Stimulated activated CD4-positive, alpha-beta T cell treated with anti-CD3 and anti-CD28 coated beads, Interleukin-12 subunit alpha, Interleukin-12 subunit beta, amount 100 ng/mL, for 4 hours (primary cell): ENCODE measurements at places on chromosomes 1 and 21.

DNA sequence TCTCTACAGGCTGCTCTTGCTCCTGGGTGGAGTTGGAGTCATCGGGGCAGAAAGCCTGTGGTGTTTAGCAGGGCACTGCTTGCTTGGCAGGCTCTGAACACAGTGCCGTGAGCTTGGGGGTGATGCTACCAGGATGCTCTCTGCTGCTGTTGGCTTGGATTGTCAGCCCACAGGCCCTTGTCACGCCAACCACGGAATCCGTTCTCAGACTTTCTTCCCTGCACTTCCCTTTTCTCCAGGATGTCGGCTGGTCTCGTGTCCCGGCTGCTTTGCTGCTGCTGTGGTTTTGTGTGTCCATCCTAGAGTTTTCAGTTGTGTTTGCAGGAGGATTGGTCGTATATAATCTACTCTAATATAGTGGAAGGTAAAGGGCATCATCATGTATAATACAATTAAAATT is 44.4 kb upstream of the TTC34 start:
- DNase-seq: no peak

DNA sequence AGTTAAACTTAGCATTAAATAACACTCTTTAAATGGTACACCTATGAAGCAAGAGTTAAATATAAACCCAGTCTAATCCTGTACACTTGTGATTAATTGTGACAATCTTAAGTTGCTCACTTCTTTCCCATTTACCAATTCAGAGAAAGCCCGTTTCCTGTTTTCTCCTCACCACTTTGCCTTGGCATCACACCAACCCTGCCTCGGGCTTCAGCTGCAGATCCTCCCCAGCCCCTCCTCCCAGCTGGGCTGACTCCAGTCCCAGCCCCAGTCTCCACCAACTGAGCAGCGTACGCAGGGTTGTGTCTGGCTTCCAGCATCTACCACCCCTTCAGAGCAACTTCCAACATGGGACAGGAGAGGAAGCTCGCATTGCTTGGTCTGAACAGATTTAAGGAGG is 4.1 kb downstream of the PYCR2 start:
- no peak for DNase-seq

GRCh38 chr21:31855180-31855579 is 17.6 kb upstream of the HUNK start:
- DNase-seq: no peak

DNA sequence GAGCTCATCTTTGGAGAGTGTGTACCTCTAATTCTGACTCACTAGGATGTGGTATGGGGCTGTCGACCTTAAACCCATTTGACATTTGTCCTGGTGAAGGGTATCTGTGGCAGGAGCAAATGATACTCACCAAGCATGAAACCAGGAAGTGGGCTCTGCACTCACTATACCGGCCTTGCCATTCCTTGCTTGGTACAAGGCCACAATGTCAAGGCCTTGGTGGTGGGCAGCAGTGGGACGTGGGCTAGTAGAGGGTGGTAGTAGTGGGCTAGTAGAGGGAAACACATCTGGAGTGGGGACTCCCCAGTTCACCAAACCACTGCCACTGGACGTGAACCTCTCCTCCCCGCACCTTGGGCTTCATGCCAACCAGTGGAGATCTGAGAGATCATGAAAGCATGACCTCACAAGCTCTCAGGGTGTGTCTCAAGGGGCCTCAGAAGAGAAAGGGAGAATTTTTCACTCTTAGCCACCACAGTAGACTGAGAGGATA is 11.5 kb downstream of the TNFSF4 start:
- no peak for DNase-seq

GRCh38 chr1:31702836-31703404 is 897 bp downstream of the COL16A1 start:
- DNase-seq: no peak

DNA sequence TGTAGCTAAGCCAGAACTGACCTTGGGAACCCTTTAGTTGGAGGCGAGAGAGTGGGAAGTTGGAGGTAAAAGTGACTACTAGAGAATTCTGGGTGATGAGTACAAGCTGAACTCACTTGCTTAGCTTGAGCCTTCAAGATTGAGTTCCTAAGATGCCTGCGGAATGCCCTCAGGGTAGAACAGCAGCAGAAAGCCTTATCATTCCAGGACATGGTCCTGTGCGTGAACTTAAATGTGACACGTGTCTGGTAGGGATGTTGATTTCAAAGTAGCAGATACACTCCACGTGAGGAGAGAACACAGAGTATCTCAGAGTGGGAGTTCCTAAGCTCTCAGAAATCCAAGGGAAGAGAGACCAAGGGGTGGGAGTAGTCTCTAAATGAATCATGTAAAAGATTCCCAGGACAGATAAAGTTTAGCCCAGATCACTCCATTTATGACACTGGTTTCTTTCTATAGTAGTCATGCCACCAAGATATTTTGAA is 60.1 kb downstream of the KCNK1 start:
- DNase-seq: no peak

- no peak for DNase-seq
Measured at GRCh38 chr1:229075217-229075616, 195.7 kb upstream of the RAB4A start.

GRCh38 chr1:173410794-173411236 is 66.3 kb upstream of the PRDX6 start:
- no peak for DNase-seq

GRCh38 chr1:153613406-153613805 is 469 bp upstream of the S100A16 start:
- no peak for DNase-seq

GRCh38 chr1:64484651-64485050 is 14.7 kb downstream of the CACHD1 start:
- no peak for DNase-seq

DNA sequence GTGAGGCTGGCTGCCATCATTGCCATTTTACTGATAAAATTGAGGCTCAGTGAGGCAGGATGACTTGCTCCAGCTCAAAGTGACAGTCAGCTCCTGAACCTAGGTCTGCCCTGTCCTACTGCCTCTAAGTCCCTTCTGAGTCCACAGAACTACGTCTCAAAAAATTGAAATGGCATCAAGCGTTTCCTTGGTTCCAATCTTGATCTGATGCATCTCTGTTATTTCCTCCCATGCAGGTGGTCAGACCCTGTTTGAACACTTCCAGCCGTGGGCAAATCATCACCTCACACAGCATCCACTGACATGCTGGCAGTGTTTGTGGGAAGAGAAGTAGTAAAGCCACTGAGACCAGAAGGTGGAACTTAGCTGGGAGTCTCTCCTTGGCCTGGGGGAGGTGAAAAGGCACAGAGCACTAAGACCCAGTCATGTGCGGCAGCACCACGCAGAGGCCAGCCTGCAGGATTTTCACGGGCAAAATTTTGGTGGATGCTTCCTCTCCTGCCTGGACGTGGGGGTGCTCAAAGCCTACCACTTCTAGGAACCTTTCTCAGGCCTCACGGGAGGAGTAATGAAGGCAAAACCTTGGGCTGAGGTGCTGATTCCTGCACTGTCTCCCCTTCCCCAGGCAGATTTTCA is 7.8 kb upstream of the CPLANE2 start:
- DNase-seq: no peak

DNA sequence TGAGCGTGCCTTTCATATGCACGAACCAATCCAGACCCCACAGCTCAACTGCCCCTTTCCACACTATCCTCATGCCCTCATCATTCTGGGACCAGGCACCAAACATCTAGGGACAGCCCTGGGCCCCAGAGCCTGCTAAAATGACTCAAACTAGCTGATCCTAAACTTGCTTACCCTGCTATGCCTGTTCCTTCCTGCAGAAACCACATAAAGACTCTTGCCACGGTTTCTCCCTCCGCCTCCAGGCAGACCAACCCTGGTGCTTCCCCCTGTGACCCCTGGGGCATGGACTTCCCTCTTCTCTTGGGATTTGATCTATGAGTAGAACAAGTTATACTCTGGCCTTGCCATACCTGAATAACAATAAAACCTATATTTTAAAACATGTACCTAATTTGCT is 138.0 kb upstream of the CD34 start:
- DNase-seq: no peak

GRCh38 chr1:87299661-87300060 is 29.0 kb upstream of the LMO4 start:
- no peak for DNase-seq

- DNase-seq: no peak
Measured at GRCh38 chr1:109793089-109793485, 29.4 kb upstream of the EPS8L3 start.

- no peak for DNase-seq
Measured at GRCh38 chr1:24457866-24458265, 42.3 kb downstream of the NIPAL3 start.

DNA sequence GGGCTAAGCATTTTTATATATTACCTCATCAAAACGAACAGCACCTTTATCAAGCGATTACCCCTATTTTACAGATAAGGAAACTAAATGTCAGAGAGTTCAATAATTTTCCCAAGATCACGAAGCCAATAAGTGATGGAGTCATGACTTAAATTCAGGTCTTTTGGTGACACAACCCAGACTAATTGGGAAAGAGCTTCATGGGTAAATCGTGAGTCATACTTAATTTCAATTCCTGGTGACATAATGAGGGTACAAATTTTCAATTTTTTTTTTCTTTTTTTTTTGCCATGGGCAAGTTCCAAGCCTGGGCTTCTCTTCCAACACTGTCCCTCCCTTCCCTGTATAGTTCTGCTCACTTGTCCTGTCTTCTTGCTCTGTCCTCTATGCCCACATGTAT is 30.1 kb upstream of the IL10 start:
- no peak for DNase-seq

GRCh38 chr1:68232289-68233148 is at the start of gene WLS:
Gene WLS, minus strand, starts transcription at chr1:68232523. Its CDS starts 224 bp downstream, at chr1:68232299.
- DNase-seq: no peak

- no peak for DNase-seq
Measured at GRCh38 chr1:189637041-189637440, 840.6 kb downstream of the BRINP3 start.

- DNase-seq: no peak
Measured at GRCh38 chr1:15799928-15800835, 7.3 kb downstream of the UQCRHL start.

- no peak for DNase-seq
Measured at GRCh38 chr1:201903135-201903534, 14.4 kb downstream of the SHISA4 start.

DNA sequence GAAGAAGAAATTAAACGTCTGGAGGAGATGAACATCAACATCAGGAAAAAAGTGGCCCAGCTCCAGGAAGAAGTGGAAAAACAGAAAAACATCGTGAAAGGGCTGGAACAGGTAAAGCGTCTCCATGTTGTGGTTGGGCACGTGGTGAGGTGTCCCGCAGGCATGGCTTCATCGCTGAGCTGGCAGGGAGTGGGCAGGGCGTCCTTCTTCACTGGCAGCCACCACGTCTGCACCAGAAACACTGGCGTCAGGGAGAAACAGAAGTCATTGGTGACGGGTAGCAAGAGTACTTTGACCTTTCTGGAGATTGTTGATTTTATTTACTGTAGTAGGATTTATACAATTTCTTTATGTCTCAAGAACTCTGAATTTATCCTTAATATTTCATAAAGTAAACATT is 59.0 kb upstream of the DIP2A start:
- DNase-seq: no peak

GRCh38 chr1:211377539-211378450 is 51.2 kb downstream of the TRAF5 start:
- no peak for DNase-seq

DNA sequence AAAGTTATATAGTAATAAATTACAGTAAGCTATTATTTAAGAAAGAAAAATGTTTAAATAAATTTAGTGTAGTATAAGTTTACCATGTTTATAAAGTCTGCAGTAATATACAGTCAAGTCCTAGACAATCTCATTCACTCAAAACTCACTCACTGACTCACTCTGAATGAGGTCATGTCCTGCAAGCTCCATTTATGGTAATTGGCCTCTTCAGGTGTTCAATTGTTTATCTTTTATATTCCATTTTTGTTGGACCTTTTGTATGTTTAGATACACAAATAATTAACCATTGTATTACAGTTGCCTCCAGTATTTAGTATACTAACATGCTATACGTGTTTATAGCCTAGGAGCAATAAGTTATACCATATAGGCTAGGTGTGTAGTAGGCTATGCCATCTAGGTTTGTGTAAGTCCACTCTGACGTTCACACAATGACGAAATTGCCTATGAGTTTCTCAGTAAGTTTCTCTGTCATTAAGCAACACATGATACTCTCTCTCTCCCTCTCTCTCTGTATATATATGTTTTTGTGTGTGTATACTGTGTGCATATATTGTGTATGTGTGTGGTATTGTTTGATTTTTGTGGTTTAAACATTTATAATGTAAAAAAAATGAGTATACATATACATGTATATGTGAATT is 161.2 kb downstream of the NCAM2 start:
- no peak for DNase-seq

GRCh38 chr1:156961709-156962108 is 41.3 kb downstream of the LRRC71 start:
- no peak for DNase-seq

- DNase-seq: no peak
Measured at GRCh38 chr1:222948079-222948478, 133.2 kb downstream of the DISP1 start.

- no peak for DNase-seq
Measured at GRCh38 chr1:6505367-6506209, 14.1 kb upstream of the PLEKHG5 start.

- DNase-seq: no peak
Measured at GRCh38 chr21:29658177-29658933, 281.4 kb downstream of the GRIK1 start.

DNA sequence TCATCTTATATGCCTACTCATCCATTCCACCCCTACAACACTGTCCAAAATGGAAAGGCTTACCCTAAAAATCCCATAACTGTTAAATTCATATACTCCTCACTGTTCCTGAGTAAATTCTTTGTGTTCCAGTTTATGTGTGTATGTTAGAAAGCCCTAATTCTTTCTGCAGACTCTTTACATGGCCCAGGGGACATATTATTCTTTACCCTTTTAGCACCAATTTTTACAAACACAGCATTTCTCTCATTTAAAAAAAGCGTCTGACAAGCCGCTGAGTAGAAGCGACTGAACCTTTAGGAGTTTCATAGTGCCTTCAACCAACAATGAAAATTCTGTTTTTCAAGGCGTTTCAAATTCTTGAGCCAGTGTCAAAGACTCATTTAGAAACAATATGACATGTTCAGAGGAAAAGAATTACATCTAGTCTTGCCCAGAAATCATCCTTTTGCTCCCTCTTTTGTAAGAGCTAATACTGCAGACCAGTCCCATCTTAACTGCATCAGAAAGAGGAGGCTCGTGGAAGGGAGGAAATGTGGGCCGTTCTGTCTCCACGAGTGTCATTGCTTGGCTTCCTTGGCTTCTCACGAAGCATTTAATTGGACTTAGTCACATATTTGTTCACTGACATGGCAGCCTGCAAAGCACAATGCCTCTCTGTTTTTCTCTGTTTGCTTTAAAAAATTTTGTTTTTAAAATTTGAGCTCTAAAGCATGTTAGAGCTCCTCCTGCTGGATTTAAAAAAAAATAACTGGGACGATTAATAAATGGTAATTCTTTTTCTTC is 21.3 kb upstream of the C1orf105 start:
- no peak for DNase-seq

- no peak for DNase-seq
Measured at GRCh38 chr21:38492007-38492406, 6.3 kb downstream of the ERG start.
